ENCODE measurements at places on chromosomes 11 and 22. TPM values are rescaled to one million over a fixed set of nuclear protein-coding genes. Genes with fewer than 3 reads are reported as not detected.

Gene RASGRP2
- 44.6 TPM for total RNA-seq

Gene NOX4
- total RNA-seq, result not detected

Gene MUC6
- total RNA-seq, result 132 TPM

Gene KCNJ5
- 0.73 TPM for total RNA-seq

Gene RAB6A
- total RNA-seq, result 77.1 TPM

Gene ART5
- total RNA-seq, result not detected

Gene KRTAP5-1
- total RNA-seq, result not detected

Gene XKR3
- total RNA-seq, result not detected

Gene SESN3
- 43.7 TPM for total RNA-seq

Gene SCN2B
- 0.29 TPM for total RNA-seq

Gene KRTAP5-11
- total RNA-seq, result not detected

Gene CD3E
- 2.4 TPM for total RNA-seq

Gene TMEM223
- not detected for total RNA-seq

Gene TRPM5
- 0.43 TPM for total RNA-seq

Gene SAA2
- 60.7 TPM for total RNA-seq

Gene CYP2D6
- total RNA-seq, result 0.92 TPM

Gene STX3
- total RNA-seq, result 56.2 TPM

Gene LRRC74B
- total RNA-seq, result not detected

- no peak for DNase-seq
Observed at GRCh38 chr11:92314499-92314898, 89.9 kb downstream of the FAT3 start.

DNA sequence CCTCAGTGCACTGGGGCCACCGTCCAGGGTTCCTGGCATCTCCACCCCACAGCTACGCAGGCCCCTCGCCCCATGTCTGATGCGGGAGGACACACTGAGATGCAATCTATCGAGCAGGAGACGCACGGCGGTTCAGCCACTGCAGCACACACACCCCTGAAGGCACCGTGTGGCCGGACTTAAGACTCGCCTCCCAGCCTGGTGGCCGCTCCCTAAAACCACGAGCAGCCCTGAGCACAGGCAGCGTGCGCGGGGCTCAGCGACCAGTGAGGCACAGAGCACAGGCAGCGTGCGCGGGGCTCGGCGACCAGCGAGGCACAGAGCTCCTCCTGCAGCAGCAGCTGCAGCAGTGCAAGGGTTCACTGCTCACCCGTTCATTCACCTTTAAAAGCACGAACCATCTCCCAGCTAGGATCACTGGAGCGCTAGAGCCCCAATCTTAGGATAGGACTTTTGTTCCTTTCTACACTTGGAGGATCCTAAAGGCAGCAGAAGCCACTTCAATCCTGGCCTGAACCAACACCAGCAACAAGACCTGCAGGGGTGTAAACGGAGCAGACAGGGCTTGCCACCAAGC lies 31.4 kb downstream of the TOLLIP start:
- no peak for DNase-seq

DNA sequence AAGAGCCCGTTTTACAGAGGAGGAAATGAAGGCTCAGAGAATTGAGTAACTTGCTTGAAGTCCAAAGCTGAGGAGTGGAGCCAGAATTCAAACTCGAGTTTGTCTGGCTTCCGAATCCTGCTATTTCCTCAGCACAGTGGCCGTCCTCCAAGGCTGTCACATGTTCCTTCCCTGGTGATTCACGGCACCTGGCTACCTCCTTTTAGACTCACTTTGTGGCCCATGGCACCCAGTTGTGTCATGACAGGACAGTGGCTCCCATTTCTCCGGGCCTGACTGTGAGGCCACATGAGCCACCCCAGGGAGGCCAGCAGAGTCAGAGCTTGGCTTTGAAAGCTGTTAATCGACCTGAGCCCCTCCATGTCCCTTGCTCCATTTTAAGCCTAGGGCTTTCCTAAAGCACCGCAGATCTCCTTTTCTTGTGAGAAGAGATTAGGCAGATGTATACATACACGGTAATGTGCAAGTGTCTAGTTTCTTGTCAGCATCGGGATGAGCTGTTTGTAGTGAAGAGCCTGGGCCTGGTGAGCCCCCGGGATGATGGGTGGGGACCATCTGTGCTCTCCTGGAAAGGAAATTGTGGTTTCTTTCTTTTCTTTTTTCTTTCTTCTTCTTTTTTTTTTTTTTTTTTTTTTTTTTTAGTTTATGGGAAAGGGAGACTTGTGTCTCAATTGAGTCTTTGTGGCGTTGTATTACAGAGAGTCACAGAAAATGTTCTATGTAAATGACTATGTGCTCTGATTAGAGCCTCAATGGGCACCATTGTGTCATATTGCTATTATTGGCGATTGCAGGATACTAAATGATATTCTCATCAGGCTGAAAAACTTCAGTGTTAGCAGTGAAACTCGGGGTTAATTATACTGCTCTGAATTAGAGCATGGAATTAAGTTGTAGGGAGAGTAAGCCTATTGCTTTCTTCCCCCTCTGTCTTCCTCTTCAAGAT lies 54.8 kb downstream of the PTPRJ start:
- DNase-seq, result no peak

GRCh38 chr11:86740628-86741483 lies 59.5 kb upstream of the PRSS23 start:
- DNase-seq, result no peak

- DNase-seq, result no peak
Observed at GRCh38 chr22:36381513-36382128, 6.1 kb downstream of the MYH9 start.

DNA sequence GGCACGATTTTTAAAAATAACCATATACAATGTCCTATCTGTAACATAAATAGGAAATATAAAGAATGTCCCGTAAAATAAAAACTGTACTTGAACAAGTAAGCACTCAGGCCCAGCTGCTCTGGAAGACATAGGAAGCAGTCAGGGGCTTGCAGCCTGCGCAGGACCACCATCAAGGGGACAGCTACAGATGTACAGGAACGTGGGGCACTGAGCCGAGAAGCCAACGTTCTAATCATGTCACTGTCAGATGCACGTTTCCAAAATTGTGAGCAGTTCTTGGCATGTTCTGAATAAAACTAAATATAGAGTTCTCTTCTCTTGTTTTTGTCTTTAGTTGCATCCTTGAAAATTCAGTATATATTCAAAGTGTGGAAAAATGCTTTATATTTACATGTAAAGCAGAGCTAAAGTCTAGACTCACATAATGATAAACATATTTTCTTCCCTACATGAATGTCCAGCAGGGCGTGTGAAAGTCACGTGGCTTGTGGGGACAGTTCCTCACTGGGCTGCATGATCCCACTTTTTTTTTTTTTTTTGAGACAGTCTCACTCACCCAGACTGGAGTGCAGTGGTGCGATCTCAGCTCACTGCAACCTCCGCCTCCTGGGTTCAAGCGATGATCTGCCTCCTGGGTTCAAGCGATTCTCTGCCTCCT lies 28.4 kb upstream of the TSPAN18 start:
- DNase-seq, result no peak

DNA sequence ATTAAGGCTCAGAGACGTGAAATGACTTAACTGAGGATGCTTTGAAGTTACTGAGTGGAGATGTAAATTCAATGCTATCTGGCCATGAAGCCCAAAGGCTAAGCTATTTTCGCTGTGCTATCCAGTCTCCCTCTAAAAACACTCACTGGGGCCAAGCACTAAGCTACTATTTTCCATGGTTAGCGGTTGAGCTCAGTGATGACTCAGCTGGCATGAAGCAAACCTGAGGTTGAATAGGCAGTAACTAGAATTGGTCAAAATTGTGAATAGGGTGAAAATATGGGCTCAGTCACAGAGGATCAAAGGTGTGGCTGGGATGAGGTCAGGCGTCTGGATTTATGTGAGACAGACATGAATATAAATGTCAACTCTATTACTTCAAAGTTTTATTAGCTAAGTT lies 564.2 kb upstream of the KIRREL3 start:
- no peak for DNase-seq

DNA sequence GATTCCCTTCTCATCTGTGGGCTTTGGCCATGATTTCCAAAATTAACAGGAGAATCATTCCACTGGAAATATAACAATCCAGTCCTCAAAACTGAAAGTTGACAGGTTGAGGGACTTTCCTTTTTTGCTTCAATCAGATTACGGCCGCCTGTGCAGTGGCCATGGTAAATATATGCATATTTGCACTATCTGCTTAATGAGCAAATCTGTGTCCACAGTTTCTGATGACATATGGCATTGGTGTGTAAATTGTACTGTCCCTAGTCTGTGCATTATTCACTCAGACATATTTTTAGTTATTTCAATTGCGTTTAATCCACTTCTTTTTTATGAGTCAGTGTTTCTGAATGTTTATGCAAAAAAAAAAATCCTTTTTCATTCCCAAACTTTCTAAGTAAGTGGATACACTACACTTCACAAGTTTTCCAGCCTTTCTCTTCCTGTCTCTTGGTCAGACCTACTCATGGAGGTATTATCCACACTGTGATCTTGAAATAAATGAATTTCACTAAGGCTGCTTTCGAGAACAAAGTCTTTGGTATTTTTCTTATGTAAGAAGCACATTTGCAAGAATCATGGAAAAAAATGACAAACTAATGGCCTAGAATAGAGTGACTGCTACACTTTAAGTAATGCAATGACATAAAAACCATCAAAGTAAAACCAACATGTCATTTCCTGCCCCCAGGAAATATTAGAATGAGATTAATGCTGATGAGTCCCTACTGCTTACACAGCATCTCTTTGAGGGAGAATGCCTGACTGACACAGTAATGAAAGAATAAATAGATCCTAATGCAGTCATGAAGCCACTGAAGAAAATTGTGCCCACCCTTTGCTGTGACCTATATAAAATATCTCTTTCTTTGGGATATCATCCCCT lies 76.4 kb upstream of the MTNR1B start:
- no peak for DNase-seq

DNA sequence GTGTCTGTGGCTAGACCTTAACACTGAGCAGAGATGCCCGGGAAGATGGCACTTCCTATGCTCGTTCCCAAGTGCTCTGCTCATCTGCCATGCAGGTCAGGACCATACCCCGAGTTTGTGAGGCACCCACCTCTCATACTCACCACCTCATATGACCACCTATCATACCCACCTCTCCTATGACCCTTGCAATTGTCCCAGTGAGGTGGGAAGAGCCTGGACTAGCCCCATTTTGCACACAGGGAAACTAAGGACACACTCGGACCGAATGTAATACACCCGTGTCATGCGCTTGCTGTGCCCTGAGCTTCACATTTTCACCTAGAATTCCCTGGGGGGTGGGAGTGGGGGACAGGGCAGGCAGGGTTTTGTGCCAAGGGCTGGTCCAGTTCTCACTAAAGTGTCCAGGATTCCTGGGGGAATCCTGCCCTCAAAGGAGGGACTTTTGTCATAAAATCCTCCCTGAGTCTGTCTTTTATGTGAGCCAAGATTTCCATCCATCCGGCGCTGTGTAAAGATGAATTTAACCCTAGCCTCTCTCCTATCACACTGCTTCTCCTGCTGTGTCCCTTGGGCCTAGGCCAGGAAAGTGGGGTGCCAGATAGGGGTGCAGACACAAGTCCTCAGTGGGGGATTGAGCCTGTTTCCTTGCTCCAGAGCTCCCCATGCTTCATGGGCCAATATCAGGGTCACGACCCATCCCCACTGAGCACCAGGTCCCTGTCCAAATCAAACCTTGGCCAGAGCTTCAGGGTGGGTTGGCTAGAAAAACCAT lies 20.0 kb downstream of the TPBGL start:
- no peak for DNase-seq

GRCh38 chr22:49391436-49391835 lies 436.2 kb downstream of the BRD1 start:
- no peak for DNase-seq

- DNase-seq, result peak; percentile 46
Observed at GRCh38 chr11:129315781-129316579, 59.7 kb upstream of the BARX2 start.

GRCh38 chr11:97751952-97752351 lies 1268.8 kb upstream of the CNTN5 start:
- DNase-seq, result no peak

GRCh38 chr11:23540101-23540561 lies 679.9 kb upstream of the CCDC179 start:
- DNase-seq, result peak; percentile 71

DNA sequence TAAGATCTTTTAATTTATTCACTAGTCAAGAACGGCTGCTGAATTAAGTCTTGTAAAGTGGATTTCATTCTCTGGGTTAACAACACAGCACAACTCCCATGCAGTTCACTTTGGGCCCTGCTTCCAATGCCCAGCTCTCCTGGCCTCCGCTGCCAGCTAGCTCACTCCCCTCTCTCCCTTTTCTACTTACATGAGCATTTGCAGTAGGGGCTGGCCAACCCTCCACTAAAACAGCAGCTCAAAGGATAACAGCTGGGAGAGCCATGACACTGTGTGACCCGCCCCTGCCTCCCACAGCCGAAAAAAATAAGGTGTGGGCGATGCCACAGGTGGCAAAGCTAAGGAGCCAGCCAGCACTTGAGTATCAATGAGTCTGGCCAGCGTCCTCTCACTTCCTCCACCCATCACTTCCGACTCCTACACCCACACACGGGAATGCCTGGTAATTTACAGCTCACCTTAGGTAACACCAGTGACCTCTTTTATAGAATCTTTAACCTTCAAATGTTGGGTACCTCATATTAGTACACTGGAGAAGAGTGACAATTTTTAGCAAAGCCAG lies 56.8 kb downstream of the DGCR2 start:
- no peak for DNase-seq

GRCh38 chr22:28956506-28956905 lies 73.1 kb downstream of the ZNRF3 start:
- DNase-seq, result no peak

GRCh38 chr11:1205121-1205986 lies 17.5 kb upstream of the MUC5B start:
- DNase-seq, result no peak

DNA sequence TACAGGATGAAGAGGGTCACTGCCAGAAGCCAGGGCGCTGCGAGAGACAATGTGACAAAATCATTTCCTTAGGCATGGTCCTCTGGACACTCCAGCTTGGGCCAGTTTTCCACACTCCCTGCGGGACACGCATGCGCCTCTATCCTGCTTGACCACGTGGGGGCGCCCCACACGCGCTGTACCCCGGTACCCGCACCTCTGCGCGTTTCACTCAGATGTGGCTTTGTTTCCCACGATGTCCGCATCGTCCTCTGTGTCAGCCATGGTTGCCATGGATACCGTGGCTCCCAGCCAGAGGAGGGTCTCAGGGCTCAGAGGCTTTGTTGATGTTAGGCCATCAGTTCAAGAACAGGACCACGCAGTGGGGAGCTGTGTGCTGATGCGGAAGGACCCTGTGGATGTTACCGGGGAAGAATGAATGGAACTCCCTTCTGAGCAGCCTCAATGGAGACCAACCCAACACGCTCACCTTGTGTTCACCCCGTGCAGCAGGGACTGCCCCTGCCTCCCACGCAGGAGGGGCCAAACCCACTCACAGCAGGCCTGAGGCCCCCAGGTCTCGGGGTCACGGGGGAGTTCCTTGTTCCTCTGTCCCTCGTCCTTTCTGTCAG lies 101.1 kb upstream of the SLC22A12 start:
- peak; percentile 28 for DNase-seq

Data from stomach (tissue), 19 donors.